ENCODE measurements at places on chromosomes 12 and 14.

GRCh38 chr14:30283822-30284446, 275.0 kb upstream of the G2E3 start:
- no peak for DNase-seq

DNA sequence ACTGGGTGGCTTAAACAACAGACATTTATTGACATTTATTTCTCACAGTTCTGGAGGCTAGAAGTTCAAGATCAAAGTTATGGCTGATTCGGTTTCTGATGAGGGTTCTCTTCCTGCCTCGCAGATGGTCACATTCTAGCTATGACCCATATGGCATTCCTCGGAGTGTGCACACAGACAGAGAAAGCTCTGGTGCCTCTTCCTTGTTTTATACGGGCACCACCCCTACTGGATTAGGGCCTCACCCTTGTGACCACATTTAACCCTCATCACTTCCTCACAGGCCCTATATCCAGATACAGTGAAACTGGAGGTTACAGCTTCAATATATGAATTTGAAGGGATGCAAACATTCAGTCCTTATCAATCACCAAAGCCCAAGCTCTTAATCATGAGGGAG, 77.0 kb upstream of the OVCH1 start:
- no peak for DNase-seq

- DNase-seq = no peak
Observed at GRCh38 chr12:122981036-122981471, 573 bp downstream of the ARL6IP4 start.

DNA sequence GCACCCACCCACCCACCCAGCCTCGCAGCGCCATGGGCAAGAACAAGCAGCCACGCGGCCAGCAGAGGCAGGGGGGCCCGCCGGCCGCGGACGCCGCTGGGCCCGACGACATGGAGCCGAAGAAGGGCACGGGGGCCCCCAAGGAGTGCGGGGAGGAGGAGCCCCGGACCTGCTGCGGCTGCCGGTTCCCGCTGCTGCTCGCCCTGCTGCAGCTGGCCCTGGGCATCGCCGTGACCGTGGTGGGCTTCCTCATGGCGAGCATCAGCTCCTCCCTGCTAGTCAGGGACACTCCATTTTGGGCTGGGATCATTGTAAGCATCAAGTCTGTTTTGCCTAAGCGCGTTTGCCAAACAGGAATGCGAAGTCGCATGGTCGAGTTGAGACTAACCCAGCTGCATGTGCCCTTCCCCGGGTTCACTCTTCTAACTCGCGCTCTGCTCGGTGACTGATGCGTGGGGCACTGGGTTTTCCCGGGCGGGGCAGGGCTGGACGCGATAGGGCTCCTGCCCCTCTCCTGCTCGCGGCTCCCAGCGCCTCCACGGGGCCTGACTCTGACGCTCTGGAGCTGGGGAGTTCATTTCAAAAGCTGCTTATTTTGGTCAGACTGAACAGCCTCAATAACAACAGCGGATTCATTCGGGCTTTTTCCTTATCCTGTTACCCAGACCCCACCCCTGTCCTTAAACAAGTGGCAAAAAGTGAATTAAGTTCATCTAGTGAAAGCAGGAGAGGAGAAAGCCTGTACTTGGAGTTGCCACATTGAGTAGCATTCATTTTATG, 458 bp downstream of the SSPN start:
- no peak for DNase-seq

DNA sequence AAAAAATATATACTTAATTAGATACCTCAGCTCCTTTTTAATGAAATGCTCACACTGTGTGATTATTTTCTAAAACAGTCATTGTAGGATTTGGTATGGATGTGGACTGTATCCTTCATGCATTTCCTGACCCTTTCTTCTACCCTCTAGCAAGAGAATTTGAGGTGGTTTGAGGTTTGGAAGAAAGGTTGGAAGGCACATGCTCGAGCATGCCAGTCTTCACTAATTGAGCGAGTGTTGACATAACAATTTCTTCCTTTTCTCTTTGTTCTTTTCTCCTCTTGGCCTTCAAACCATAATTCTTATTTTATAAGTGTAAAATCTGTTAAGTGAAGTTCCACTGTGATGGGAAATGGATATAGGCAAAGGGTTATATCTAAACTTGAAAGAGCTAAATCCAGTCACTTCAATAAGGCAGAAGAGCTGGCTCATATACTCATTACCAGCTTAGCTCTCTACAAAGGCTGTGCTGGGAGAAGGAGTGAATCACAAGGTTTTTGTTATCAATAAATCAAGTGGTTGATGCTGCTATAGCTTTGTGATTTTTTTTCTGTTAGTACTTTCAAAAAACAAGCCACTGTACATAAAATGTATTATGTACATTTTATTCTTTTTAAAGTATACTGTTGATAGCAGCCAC, 16.2 kb upstream of the PTHLH start:
- no peak for DNase-seq

DNA sequence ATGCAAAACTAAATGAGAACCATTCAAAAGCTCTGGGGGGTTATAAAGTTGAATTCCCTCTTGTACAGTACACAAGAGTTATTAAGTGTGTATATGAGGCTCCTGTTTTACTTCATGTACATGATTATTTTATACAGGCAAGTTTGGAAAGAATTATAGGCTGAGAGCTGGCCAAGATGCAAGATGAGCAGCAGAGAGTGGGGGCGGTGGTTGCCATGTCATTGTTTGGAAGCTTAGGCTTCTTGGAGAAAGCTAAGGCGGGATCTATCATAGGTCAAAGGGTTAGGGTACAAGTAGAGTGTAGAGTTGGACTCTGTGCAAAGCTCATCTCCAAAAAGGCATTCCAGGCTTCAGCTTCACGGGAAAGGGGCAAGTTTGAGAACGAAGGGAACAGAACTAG, 297.1 kb upstream of the TBX3 start:
- no peak for DNase-seq

GRCh38 chr12:29043069-29043468, 106.0 kb upstream of the FAR2 start:
- DNase-seq = no peak

DNA sequence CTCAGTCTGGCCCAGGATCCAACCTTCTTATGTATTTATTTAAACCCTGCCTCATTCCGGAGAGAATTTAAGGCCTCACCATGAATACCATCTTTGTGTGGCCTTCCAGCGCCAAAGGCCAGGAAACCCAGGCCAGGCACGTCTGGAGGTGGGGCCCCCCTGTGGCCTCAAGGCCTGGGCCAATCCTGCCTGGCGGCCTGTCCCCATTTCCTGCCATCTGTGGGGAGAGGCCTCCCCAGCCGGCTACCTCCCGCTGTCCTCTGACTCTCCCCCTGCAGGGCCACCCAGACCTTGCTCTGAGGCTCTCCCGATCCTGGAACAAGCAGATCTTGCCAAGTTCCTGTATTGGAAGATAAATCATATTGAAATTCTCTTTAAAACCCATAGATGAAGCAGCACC, 37.4 kb upstream of the MEG3 start:
- DNase-seq = no peak

DNA sequence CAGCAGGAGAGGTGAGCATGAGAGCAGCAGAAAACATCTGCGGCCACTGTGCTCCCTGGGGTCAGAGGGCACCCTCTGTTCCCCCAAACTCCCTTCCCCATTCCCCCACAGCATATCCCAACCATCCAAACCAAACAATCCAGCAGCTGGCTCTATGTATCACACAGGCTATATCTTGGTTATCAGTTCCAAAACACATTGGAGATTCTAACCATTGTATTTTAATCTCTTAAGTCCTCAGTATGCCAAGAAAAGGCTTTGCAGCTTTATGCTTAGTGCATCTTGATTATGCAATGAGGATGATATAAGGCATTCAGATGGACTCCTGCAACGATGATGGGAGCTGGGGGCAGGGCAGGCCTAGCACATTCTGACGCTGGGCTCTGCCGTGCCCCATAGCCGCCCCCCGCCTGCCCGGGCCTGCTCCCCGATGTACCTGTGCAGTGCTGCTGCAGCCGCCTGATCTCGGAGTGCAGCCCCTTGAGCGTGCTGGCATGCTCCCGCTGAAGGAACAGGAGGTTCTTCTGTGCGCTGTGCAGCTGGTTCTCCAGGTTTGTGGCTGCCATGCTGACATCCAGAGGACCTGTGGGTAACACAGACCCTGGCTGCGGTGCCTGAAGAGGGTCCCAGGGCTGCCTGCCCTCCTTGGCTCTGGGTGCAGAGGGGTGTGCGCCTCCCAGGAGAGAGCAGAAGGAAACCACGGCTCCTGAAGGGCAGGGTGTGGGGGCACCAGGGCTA, 29.6 kb downstream of the CCDC92 start:
- no peak for DNase-seq

GRCh38 chr12:104721039-104721405, 237.1 kb downstream of the SLC41A2 start:
- DNase-seq = no peak

GRCh38 chr12:49922349-49923034, 18.8 kb upstream of the FAIM2 start:
- no peak for DNase-seq

GRCh38 chr14:105299654-105300541, 903 bp downstream of the BRF1 start:
- no peak for DNase-seq

DNA sequence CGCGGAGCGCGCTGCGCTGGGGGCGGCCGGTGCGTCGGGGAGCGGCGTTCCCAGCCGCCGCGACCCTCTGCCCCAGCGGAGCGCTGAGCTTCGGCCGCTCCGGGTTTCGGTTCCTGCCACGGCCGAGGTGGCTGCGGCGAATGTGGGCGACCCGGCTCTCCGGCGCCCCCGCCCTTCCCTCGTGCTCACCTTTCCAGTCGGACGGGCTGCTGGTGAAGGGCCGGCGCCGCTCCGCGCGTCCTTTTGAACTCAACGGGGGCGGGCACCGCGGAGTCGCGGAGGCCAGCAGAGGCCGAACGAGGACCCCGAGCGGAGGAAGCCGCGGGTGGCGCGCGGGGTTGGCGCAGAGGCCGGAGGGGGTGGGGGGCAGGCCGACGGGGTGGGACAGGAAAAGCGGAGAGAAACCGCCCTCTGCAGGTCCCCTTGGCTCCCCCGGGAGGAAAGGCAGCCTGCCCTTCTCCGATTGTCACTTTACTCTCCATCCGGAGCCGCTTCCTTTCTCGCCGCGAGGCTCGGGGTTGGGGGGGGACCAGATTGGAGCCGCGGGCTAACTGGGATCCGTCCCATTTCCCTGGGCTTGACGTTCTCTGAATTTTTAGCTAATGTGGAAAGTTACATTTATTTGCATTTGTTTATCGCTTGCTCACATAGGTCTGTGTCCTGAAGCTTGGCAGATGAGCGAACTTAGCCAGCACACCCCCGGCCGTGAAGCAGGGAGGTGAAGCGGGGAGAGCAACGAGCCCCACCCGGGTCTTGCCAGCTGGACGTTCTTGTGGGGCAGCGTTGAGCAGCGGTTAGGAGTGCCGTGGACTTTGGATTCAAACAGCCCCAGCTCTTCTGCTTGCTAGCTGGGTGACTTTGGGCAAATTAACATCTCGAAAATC, at the start of gene SMAGP:
TSS of gene SMAGP (minus strand) at position 349 of the 884 bp plus-strand sequence. CDS start 1,137 bp downstream, outside the sequence.
- peak; percentile 11 for DNase-seq

DNA sequence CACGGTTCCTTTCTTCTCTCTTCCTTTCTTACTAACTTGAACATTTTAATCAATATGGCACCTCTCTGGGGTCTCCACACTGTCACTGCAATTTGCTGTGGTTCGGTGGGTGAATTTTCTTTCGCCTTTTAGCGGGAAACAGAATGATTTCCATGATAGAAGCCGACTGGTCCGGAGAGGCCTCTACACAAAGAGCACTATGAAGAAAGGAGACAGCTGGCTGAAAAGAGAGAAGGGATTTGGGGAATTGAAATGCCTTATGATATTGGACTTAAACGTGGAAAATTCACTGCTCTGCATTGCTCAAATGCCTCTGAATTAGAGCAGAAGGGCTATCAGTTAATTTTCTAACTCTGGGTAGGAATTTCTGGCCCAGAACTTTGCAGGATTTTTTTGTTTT, 55.9 kb downstream of the KCNA5 start:
- no peak for DNase-seq

DNA sequence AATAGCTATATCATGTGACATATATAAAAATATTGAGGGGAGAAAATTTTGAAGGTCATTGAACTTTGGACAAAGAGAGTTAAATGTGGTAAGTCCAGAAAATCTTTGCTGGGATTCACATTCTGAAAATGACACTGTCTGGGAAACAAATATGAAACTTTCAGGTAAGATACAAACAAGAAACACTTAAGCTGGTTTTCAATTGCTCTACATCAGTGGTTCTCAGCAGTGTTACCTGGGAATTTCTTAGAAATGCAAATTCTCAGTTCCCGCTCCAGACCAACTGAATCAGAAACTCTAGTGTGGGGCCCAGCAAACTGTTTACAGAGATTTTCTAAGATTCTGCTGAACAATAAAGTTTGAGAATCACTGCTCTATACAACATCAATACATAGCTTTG, 3.6 kb upstream of the CDK17 start:
- no peak for DNase-seq

DNA sequence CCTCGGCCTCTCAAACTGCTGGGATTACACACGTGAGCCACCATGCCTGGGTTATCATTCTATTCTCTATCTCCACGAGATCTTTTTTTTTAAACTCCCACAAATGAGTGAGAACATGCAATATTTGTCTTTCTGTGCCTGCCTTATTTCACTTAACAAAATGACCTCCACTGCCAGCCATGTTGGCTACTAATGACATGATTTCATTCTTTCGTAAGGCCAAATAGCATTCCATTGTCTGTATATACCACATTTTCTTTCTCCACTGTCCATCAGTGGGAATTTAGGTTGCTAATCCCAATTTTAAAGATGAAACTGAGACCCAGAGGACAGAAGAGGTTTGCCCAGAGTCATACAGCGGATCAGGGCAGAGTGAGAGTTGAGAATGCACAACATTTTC, 10.9 kb upstream of the TRPV4 start:
- no peak for DNase-seq

GRCh38 chr12:49359671-49360070, 7.6 kb upstream of the SPATS2 start:
- no peak for DNase-seq

- DNase-seq = no peak
Observed at GRCh38 chr12:59904874-59905521, 309.2 kb downstream of the SLC16A7 start.

GRCh38 chr12:132282950-132283771, 46.2 kb downstream of the GALNT9 start:
- no peak for DNase-seq

DNA sequence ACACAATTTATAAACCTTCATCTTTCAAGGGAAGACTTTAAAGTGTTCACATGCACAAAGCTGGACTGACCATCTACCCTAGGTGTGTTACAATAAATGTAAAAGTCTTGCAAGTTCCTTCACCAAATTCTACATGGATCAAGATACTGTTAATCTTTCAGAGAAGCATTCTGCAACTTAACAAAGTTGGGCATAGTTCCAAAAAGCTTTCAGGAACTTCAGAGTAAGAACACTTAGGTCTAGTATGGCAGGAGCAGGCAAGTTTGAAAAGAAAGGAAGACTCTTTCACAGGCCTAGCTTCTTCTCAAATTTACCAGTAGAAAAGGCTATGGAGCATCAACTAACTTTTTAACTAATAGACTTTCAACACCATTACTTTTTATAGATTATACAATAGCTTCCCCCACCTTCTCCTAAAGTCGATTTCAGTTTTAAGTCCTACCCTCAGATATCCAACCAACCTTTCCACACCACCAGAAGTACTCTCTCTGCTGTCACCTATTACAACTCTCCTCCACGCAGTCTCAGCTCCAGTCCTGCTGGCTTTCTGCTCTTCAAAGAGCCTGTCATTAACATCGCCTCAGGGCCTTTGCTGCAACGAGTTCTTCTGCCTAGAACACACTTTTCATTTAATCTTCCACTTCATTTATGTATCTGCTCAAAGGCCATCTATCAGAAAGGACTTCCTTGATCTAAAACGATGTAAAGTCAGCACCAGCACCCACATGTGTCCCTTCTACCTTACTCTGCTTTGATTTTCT, 333.9 kb downstream of the CEP128 start:
- DNase-seq = no peak
